ENCODE measurements at places on chromosomes 2 and 18.

DNA sequence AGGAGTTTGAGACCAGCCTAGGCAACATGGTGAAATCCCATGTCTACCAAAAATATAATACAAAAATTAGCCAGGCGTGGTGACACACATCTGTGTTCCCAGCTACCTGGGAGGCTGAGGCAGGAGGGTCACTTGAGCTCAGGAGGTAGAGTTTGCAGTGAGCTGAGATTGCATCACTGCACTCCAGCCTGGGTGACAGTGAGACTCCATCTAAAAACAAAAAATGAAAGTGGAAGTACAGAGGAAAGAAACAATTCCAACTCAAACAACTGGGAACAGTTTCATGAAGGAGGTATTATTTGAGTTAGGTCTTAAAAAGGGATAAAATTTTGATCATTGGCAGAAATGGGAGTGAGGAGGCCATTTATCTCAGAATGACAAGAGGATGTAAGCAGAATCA, 6.3 kb upstream of the RAB1A start:
- no peak for DNase-seq

- no peak for DNase-seq
Measured at GRCh38 chr2:83997889-83998288, 461.2 kb downstream of the SUCLG1 start.

DNA sequence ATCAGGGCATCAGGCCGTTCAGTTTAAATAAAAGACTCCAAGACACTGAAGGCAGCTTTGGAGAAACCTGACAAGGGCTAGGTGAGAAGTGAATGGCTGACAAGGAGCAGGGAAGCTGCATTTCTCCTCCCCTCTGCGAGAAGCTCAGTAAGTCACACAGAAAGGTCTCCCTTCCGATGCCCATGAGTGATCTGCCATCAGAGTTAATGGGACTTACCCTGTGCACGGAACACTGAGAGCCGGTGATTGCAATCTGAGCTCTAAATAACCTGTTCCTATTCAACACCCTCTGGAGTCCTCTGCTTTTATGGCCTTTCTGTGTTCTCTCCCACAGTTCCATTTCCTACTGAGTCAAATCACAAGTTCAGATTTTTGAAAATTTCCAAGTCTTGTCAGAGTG, 322.2 kb upstream of the MYT1L start:
- no peak for DNase-seq

DNA sequence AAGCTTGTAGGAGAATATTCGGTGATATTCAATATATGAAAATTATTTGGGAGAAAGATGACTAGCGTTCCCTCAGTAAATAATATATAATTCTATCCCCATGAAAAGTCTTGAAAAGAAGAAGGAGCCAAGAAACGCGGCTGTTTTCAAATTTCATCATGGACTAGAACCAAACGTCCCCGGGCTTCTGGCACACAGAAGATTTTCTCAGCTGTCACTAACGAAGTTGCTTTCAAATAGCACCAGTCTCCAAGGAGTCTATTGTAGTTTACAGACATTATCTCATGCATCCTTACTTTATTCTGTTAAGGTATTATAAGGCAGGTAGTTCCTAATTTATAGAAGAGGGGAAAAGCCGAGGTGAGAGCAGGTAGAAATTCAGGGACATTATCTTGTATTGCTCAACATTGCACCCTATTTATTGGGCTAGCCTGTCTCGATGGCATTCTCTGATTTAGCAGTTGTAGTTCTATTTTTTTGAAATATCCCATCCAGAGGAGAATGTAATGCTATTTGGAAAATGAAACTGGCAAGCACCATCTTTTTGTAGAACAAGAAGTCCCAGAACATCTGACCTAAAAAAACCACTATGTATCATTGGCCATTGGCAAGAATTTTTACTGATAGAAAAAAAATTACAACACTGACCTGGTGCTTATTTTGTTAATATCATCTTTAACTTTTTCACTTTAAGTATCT, 198.1 kb upstream of the RASGRP3 start:
- no peak for DNase-seq

DNA sequence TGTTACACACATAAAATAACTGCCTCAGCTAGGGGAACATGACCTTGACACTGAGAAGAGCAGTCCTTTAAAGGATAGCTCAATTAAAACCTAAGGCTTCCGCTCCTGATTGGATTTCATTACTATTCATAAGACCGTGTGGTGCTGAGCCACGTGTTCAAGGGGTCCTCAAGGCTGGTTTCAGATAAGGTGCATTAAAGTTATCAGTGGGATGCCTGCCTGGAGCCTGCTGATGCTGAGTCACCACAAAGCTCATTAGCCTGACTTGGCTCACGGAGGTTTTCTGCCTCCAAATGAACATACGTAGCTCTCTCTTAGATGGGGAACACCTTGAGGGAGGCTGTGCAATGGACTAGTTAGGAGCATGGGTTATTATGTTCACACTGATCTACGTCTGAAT, 518.9 kb downstream of the TDRD15 start:
- DNase-seq, result no peak

DNA sequence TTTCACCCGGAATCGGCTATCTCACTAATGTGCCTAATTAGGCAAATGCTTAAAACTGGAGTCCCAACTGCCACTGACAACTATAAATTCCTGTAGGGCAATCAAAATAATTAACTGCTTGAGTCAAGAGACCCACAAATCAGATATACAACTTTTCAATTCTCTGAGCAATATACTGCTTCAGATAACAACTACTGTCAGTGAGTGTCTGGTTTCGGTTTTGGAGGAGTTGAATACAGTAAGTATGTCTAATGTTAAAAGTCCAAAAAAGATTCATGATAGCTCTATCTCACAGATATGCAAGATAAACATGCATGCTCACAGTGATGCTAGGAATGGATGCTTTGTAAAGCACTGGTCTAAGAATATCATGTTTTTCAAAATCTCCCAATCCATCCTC, 283.3 kb downstream of the NRXN1 start:
- no peak for DNase-seq

GRCh38 chr2:143422681-143423080, 293.5 kb downstream of the ARHGAP15 start:
- no peak for DNase-seq

- DNase-seq, result no peak
Measured at GRCh38 chr2:17581831-17582230, 41.3 kb downstream of the VSNL1 start.

GRCh38 chr18:59426855-59427254, 67.8 kb upstream of the LMAN1 start:
- no peak for DNase-seq

DNA sequence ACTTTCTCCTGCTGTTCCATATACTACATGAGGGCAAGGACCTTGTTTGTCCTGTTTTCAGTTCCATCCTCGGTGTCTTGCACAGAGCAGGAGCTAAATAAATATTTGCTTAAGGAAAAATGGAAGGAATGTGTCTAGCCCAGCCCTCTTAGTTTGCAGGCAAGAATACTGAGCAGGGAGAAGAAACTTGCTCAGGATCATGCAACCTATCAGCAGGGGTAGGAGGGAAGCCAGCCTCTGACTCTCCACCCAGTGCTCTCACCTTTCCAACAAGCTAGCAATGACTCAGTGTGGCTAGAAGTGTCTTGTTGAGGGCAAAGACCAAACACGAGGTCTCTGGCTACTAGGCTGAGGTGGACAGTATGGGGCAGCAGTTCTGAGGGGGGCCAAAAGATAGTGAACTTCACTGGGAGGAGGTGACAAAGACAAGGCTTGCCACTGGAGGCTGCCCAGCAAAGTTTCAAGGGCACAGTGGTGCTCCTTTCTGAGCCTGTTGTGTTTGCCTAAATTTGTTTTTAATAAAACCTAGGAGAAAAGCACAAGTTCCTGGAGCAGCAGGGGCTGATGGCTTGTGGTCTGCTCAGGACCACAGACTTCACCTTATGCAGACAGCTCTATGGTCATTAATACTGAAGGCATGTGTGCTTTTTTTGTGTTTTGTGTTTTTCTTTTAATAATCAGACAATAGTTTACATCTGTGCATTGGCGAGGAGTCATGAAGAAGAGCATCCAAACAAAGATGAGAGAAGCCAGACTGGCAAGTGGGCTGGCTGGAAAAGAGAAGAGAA, 49.1 kb upstream of the CTAGE1 start:
- no peak for DNase-seq

GRCh38 chr2:172578054-172578453, 22.2 kb downstream of the PDK1 start:
- no peak for DNase-seq

GRCh38 chr18:10054366-10054765, 140.6 kb downstream of the VAPA start:
- no peak for DNase-seq

DNA sequence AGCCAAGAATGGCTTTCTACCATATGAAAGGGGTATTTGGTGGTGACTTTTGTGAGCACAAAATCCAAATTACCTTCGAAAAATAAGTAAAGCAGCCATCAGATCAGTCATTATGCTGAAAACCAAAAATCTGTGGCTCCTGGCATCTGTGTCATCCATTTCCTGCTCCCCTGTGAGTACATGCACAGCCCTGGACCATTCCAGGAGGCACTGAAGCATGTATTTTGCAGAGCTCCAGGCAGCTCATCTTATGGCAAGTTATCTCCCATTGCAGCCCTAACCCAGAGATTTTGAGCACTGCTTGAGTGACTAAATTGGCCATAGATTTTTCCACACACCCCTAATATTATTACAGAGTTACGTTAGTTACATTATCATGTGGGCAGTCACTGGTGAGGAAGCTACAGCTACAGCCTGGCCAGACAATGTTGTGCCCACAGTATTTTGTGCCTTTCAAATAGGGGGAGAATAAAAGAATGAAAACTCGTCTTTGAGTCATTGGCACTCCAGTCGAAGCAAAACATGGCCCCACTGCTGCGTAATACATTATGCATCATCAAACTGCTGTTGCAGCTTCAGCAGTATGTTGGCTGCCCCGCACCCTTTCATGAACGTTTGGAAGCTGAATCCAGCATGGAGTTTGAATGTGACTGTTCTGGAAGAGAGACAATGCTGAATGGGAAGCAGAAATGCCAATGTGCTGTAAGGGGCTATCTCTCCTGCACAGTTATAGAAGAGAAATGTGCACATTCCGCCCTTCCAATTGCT, 702.2 kb downstream of the RNF144A start:
- DNase-seq, result no peak

DNA sequence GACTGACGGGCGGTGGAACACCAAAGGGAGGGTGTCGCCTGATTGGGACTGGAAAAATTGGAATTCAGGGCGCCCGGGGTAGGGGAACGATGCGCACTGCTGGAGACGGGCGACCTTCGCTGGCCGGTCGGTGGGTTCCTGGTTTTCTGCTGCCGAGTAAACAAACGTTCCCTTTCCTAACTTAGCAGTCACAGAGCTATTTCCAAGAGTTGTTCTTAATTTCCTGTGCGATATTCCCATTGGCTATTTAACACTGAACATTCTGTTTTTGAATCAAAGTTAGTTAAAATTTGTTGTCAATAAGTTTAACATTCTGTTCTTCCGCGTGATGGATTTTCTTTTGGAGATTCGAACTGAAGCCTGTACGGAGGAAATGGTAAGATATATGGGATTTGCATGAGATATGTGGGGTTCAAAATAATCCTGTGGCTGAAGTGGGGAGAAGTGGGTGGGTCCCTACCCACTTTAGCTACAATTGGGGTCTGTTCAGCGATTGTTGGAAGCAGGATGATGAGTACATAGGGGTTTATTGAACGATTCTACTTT, 862 bp downstream of the C18orf54 start:
- no peak for DNase-seq

- DNase-seq, result no peak
Measured at GRCh38 chr18:13330996-13331395, 112.4 kb downstream of the LDLRAD4 start.

All from activated CD4-positive, alpha-beta T cell treated with anti-CD3 and anti-CD28 coated beads, Interleukin-2, amount 50 U/mL, for 48 hours (primary cell).